ENCODE measurements at places on chromosomes 1 and 21. TPM values are rescaled to one million over a fixed set of nuclear protein-coding genes. Genes with fewer than 3 reads are reported as not detected.

DNA sequence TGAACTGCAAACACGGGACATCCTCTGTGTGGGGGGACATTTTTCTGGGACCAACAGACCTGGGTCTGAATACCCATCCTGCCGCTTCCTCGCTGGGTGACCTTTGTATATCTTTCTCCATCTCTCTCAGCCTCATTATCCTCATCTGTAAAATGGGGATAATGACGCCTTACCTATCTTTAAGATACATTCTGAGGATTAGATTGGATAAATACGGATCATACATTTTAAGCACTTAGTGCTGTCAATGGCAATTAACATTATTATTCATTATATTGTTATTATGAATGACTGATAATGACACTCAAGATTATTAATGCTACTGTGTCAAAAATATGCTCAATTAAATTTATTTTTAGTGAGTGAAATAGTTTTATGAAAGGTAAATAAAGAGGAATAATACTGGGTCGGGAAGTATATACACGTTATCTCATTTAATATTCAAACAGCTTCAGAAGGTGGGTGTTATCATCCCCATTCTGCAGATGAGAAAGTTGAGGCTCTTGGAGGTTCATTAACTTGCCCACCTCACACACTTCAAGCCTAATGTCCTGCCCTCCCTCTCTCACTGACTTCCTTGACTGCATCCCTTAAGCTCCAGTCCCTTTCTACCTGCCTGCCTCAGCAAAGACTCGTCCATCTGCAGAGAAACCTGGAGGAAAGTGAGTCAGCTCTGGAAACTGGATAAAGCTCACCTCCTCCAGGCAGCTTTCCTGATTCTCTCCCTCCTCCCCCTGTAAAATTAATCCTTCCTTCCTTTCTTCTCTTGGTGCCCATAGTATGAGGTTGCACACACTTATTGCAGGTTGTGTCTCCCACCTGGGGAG is 120.7 kb upstream of the JUN start:
- H3K36me3 ChIP-seq = no peaks in the 10 kb centered on the region
- no peak overlapping the region for H3K27ac ChIP-seq
- DNase-seq = no peak
- no peaks in the 10 kb centered on the region for H3K27me3 ChIP-seq

DNA sequence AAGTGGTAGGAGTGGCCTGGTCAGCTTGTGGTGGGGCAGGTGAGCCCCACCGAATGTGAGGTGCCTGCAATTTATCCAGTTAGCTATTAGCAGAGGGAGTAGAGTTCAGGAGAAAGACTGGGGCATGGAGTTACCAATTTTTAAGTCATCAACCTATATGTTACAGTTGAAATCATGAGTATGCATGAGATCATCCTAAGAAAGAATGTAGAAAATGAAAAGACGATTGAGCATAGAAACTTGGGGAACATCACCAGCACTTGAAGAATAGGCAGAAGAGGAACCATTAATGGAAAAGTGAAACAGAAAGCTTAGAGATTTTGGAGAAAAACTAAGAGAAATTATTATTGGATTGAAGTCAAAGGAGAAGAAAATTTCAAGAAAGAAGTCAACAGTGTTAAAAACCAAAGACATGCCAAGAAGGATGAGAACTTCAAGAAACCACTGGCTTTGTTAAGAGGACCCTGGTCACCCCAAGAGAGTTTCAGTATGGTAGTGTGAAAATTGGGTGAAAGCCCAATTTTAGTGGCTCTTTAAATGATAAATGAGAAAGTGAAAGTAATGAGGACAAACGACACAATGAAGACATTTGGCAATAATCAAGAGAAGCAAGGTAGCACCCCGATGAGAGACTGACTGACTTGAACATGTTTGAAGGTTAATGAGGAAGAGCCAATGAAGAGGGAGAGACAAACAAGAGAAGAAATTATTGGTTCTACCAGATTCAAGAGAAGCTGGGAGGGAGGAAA is 36.7 kb downstream of the DNASE2B start:
- no peak overlapping the region for H3K27ac ChIP-seq
- no peaks in the 10 kb centered on the region for H3K36me3 ChIP-seq
- no peaks in the 10 kb centered on the region for H3K27me3 ChIP-seq
- no peaks in the 10 kb centered on the region for H3K4me1 ChIP-seq
- no peak overlapping the region for H3K4me3 ChIP-seq

- no peak overlapping the region for H3K4me3 ChIP-seq
- peaks cover 8% of the 10 kb centered on the region for H3K36me3 ChIP-seq
- DNase-seq = no peak
Observed at GRCh38 chr1:88701275-88701674, 17.2 kb downstream of the PKN2 start.

GRCh38 chr1:156112276-156113137 is 2.0 kb upstream of the LMNA start:
- DNase-seq = no peak
- H3K27ac ChIP-seq = no peak overlapping the region
- H3K4me3 ChIP-seq = no peak overlapping the region
- H3K27me3 ChIP-seq = no peaks in the 10 kb centered on the region

GRCh38 chr1:70627910-70628309 is 216.8 kb downstream of the CTH start:
- no peaks in the 10 kb centered on the region for H3K27me3 ChIP-seq
- H3K36me3 ChIP-seq = no peaks in the 10 kb centered on the region
- no peaks in the 10 kb centered on the region for H3K4me1 ChIP-seq
- H3K27ac ChIP-seq = no peak overlapping the region

DNA sequence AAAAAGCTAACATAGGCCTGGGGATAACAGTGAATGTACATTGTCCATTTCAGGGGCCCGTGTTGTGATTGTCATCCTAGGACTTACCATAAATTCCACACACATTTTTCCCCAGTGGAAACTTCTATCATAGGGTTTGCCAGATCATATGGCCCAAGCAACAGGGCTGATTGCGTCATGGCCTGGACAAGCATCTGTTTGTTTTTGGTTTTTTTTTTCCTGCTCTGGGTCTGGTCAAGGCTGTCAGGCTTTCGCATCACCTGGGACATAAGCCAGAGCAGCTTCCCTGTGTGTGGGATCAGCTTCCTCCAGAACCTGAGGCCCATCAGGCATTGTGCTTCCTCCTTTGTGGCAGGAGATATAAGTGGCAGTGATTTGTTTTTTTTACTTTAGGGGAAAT is 598.5 kb upstream of the USP24 start:
- no peak for DNase-seq
- H3K4me3 ChIP-seq = no peak overlapping the region
- no peaks in the 10 kb centered on the region for H3K27me3 ChIP-seq
- H3K27ac ChIP-seq = no peak overlapping the region
- no peaks in the 10 kb centered on the region for H3K36me3 ChIP-seq
- H3K4me1 ChIP-seq = no peaks in the 10 kb centered on the region

Gene CAMK1G
- total RNA-seq = 0.20 TPM

Gene GIPC2
- 0.90 TPM for total RNA-seq
